ENCODE measurements at places on chromosomes 6 and 20.

DNA sequence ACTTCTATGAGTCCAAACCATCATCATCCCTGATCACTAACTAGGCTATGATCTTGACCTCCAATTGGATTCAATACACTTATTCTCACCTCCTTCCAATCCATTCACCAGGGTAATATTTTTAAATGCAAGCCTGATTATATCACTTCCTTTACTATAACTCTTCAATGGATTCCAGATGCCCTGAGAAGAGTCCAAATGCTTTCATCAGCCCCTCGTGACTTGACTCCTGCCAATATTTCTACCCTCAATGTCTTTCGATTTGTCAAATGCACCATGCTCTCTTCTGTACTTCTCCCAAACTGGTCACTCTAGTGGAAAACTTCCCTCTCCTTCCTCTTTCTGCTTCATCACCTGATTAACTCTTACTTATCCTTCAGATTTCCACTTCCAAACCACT is 70.8 kb downstream of the CD164 start:
- no peak for DNase-seq

- no peak for DNase-seq
Measured at GRCh38 chr6:56036916-56037600, 161.7 kb upstream of the BMP5 start.

DNA sequence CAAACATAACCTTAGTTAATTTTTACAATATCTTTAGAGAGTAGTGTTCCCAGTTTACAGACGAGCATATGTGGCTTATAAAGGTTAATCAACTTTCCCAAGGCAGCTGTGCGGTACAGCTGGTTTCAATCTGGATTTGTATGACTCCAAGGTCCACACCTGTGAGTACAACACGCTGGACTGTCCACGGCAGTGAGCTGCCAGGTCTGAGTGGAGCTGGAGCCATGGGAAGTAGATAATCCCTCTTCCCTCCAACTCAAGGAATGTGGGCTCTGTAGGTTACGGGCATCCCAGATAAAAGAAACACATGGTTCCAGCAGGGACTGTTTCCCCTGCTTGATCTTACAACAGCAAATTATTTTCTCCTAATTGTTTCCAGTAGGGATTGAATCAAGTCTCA is 102.2 kb downstream of the SOD2 start:
- no peak for DNase-seq

DNA sequence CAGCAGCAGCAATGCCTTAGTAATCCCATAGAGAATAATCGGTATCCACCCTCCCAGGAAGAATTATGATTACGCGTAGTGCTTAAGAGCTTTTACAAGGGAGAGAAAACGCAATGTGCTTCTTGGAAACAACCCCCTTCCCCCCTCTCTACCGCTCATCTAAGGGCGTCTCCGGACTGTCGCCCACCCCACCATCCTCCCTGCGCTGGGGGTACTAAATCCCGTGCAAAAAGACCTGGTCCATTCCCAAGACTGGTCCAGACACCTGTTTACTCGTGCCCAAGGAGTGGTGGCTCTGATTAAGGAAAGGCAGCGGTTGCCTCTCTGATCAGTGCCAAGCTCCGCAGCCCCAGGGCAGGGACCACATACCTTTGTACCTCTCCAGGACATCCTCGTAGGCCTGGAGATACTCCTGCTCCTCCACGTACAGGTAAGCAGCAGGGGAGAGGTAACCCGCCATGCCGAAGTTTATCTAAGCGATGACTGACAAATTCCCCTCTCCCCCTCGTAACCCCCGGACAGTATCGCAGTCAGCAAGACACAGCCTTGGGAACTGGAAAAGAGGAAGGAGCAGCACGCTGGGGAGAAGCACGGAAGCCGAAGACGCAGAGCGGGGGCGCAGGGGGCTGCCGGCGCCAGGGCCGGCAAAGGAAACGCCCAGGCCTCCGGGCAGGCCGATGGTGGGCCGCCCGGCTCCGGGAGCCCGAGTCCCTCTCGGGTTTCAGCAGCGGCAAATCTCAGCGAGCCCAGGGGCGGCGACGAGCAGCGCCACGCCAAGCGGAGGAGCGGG is 112.0 kb upstream of the BEND6 start:
- no peak for DNase-seq

DNA sequence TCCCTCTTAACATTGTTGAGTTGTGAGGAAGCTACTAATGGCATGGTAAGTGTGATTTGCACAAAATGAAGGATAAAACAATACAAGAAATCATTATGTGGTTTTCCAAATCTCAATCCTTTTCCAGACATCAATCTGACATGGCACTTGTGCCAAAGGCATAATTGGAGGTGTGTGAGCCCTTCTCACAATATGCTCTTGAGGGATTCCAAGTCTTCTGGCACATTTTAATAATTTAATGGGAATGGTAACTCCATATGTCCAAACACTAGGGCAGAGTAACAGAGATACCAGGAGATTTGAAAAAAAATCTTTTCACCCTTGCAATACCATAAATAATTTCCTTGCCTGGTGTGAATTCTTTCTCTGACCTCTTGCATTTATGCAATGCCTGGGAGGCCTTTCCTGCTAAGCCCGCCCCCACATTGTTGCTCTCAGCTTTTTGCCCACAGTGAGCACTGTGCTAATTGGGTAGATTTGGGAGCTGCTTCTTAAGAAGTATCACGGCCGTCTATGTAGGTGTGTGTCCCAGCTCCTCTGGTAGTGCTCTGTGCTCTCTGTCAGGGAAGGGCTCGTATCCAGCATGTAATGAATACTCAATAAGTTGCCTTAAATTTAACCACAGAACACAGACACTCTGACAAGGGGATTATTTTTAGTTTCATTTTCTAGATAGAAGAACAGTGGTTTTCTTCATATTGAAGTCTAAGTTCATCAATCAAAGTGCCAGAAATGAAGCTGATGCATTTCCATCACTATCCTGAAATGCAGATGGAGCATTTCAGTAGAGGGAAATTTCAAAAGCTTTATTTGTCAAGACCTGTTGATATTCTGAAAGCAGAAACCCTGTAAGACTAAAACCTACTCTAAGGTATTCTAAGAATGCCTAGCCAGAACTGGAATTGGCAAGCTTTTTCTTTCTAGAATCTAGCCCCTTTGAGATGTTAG is 54.4 kb upstream of the CEP85L start:
- no peak for DNase-seq
